ENCODE measurements at places on chromosomes 7 and 10.

DNA sequence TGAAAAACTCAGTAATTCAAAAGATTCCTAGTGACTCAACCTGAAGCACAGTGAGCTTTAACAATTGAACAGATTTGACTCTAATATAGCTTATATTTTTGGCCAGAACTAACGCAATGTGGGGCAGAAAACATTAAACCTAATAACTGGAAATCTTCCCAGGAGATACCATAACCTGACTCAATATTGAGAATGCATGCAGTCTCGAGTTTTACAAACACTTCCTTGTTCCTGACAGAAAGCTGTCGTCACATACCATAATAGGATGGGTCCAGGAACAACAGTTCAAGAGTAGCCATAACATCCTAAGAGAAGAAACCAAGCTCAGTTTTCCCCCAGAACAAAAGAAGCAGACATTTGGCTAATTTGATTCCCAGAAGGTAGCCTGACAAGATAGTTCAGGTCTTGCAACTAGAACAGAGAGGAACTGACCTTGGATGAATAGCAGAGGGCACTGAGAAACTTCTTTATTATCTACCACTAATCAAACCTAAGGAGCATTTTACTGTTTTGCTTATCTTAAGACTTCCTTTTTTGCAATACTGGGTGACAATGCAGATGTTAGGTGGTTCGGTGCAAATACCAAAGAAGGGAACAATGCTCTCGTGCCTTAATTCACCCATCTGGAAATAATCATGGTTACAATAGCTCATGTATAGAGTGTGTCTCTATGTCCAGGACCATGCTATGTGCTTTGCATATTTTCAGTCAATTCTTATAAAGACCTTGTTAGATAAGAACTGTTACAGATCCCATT lies 38.6 kb upstream of the ACSL5 start:
- DNase-seq: no peak

DNA sequence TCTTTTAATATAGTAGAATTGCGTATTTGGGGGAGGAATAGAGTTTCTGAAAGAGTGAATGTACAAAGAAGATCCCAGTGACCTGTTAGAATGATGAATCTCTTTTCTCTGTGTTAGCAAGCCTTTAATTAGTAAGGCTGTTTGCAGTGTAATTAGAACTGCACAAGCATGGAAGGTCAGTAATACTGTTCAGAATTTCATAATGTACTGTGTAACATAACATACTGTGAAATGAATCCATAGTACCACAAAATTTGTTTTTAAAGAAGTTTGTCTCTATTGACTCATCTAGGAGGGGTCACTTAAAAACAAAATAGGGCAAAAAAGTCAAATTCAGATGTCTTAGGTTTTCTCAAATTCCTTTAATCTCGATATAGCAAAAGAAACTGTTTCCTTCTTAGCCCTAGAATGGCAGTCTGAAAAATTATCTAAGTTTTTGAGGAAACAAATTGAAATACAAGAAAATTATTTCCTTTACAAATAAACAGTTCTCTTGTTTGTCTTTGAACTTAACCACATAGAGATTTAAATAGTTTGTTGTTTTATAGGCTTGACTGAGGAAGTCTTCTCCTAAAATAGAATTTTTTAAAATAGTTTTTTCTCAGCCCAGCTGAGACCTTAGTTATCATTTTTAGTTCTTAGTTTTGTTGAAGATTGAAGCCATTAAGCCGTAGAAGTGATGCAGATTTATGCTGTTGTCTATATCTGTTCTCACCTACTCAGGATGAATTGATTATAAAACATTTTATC lies 12.5 kb downstream of the ADK start:
- DNase-seq: no peak

- DNase-seq: no peak
Observed at GRCh38 chr10:132397036-132397541, at the start of gene PWWP2B. PWWP2B (plus strand) TSS chr10:132397200; CDS start chr10:132397227, 27 bp downstream.

DNA sequence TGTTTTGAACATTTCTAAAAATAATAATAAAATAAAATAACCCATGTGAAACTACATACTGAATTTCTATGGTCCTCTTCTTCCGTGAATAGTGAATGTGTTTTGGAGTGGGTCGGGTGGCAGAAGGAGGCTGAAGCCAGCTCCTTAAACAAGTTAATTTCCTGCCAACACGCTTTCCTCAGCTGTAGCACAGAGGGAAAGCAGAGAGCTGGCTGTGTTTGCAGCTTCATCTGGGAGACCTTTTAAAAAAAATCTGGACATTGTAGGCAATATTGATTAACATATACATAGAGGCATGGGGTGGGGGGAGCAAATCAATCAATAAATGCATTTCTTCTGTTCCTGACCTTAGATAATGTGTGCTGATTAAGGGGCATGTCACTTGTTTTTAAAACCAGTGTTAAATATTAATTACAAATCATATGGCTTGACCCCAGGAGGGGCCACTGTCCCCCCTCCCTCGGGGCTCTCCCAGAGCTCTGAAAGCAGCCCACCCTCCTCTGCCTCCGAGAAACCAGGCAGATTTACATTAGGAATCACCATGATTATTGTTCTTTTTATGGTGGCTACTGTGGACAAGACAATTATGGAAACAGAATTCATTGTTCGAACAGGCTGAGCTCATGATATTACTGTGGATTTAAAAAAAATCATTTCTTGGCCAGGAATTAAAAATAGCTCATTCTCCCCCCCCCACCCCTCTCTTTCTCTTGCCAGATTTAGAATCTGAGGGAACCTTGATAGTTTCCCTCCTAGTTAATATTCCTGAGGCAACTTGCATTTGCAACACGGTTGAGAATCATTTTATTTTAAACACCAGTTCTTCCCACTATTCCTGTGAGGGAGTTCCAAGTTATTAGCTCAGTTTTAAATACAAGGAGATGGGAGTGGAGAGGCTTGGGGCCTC lies 100.5 kb upstream of the CARD11 start:
- no peak for DNase-seq

DNA sequence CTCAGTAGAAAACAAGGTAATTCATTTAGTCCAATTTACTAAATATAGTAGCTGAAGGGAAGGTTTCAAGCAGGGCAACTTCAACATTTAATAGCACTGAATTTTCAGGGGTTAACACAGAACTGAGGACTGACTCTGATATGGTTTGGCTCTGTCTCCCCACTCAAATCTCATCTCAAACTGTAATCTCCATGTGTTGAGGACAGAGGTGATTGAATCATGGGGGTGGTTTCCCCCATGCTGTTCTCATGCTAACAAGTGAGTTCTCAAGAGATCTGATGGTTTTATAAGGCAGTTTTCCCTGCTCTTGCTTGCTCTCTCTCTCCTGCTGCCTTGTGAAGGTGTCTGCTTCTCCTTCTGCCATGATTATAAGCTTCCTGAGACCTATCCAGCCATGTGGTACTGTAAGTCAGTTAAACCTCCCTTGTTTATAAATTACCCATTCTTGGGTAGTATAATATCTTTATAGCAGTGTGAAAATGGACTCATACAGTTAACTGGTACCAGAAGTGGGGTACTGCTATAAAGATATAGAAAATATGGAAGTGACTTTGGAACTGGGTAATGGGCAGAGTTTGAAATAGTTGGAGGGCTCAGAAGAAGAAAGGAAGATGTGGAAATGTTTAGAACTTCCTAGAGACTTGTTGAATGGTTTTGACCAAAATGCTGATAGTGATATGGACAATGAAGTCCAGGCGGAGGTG lies 9.8 kb upstream of the UMAD1 start:
- no peak for DNase-seq

- DNase-seq: no peak
Observed at GRCh38 chr7:115911465-115911864, 119.1 kb downstream of the TFEC start.

GRCh38 chr7:22386206-22386858 lies 29.4 kb upstream of the RAPGEF5 start:
- no peak for DNase-seq

DNA sequence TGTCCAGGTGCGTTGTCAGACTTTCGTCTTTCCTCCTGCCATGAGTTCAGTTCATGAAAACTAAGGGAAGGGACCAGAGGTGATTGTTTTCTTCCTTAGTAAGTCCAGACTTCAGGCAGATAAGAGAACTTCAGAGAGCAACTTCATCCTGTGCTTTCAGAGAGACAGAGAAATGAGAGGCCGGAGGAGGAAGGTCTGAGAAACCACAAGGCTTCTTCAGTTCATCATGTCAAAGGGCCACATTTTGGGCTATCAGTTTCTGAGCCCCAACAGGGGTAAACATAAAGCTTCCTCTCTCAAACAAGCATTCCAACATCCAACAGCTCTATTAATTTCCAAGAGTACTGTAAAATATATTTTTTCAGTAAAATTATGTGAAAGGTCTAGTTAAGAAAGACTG lies 668.4 kb upstream of the NRP1 start:
- no peak for DNase-seq

- DNase-seq: no peak
Observed at GRCh38 chr7:15005672-15006071, 103.1 kb upstream of the DGKB start.

- DNase-seq: no peak
Observed at GRCh38 chr10:71025535-71025934, 137.2 kb upstream of the PCBD1 start.

DNA sequence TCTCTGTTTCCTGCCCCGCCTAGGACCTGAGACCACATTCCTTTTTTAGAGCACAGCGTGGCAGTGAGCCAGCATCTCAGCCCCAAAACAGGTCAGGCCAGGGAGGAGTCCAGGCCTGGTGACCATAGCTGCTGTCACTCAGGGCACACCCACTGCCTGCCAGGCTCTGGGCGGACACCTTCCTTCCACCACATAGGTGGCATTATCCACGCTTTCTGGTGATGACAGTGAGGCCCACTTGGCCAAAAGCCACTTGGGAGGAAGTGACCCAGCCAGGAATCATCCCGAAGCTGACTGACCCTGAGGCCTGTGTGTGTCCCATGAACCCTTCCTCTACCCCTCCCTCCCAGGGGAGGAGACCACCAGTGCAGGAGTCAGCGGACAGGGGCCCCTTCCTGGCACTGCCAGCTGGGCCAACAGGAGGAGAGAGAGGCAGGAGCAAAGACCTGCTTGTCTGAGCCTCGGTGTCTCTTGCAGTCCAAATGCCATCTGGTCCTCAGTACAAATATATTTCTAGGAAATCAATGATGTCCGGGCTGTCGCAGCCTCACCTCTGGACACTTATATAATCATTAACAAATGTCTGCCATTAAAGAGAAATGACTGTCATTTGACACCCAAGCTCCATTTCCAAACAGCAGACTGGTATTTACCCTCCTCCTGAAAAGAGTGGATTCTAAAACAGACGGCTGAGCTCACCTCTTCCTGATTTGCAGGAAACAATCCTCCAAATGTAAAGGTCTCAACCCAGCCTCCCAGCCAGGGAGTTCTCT lies 63.0 kb downstream of the ABRAXAS2 start:
- no peak for DNase-seq

- no peak for DNase-seq
Observed at GRCh38 chr10:12208460-12208859, 12.5 kb downstream of the CDC123 start.

DNA sequence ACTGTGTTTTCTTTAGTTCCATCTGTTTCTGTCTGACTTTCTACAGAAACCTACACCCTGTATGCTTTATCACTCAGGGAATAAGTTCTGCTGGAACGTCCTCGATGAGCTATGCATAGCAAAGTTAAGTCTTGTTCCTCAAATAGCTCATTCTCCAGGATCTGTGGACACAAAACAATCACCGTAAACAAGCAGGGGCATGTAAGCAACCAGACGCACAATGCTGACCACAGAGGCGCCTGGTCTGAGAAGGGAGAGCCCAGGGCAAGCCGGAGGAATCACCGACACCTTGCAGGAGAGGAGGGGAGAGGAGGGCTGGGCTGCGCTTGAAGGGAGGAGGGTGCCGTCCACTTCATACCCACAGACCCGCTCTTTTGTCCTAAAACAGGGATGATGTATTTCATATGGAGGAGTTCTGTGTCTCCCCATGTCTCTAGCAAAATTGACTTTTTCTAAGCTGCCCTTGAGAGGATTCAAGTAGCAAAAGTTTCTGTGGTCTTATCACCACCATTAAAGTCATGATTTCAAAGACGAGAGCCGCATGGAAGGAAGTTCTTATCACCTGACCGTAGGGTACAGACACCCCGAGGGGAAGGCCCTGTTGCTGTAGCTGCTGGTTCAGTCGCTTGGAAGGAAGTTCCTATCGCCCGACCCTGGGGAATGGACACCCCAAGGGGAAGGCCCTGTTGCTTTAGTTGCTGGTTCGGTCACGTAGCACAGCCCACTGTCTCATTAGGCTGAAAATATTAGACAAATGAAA lies 14.3 kb downstream of the CALML3 start:
- DNase-seq: peak; percentile 21

GRCh38 chr10:54745436-54745835 lies 55.6 kb downstream of the PCDH15 start:
- DNase-seq: no peak

GRCh38 chr10:91247360-91248111 lies 27.1 kb downstream of the PCGF5 start:
- no peak for DNase-seq

- no peak for DNase-seq
Observed at GRCh38 chr7:38318803-38319416, 45.5 kb upstream of the TARP start.

DNA sequence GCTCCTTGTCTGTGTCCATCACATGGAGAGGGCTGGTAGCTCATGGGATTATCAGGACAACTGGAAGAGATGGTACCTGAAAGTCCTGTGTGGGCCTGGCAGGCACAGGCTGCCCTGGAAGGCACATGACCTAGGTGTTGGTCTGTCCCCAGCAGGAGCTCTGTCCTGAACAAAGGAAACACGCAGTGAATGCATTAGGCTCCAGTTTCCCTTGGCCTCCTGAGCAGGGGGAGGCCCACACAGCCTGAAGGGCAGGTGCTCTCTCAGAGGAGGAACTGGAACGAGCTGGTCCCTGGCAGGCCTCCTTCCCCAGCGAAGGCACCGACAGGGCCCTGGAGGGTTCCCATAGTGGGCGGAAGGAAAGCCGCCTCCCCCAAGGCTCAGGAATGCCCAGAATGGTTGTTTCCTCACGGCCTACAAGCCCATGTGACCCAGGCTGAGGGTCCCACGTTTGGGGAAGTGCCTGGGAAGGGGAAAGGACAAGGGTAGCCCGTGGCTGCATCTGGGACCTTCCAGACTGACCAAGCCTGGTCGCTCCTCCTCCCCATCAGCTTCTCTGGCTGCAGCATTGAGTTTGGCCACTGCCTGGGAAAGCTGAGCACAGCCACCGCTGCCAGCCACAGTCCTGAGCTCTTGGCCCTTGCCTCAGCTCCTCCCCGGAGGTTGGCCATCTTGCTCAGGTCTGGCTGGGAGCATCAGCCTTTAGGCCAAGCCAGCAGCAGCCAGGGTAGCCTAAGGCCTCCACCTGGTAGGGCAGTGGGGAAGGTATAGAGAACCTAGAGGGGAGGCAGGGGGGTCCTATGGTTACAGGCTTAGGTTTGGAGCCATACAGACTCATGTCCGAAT lies 21.8 kb downstream of the CXCL12 start:
- no peak for DNase-seq

GRCh38 chr7:29019896-29020295 lies 61.8 kb upstream of the TRIL start:
- no peak for DNase-seq

All from coronary artery (tissue), 2 donors.